ENCODE measurements at places on chromosomes 12 and 14.

DNA sequence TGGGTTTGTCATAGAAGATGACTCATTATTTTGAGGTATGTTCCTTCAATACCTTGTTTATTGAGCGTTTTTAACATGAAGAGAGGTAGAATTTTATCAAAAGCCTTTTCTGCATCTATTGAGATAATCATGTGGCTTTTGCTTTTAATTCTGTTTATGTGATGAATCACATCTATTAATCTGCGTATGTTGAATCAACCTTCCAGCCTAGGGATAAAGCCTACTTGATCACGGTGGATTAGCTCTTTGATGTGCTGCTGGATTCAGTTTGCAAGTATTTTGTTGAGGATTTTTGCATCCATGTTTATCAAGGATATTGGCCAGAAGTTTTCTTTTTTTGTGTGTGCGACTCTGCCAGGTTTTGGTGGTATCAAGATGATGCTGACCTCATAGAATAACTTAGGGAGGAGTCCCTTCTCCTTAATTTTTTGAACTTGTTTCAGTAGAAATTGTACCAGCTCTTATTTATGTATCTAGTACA is 602.6 kb downstream of the SNAPC1 start:
- DNase-seq, result no peak

DNA sequence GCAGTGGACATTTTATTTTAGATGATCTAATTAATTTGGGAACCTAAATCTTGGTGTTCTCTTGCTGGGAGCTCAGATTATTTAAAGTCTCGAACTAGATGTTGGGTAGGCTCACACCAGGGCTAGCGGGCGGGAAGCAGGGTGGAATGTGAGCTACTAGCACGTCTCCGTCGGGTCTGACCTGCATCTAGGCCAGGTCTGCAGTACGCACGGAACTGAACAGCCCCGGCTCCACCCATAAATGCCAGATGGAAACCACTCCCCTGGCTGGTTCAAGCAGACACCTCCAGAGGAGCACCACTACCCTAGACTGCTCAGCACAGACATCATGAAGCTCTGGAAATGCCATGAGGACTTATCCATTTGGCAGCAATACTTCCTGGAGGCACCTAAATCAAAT is 10.3 kb downstream of the ZNF605 start:
- no peak for DNase-seq

DNA sequence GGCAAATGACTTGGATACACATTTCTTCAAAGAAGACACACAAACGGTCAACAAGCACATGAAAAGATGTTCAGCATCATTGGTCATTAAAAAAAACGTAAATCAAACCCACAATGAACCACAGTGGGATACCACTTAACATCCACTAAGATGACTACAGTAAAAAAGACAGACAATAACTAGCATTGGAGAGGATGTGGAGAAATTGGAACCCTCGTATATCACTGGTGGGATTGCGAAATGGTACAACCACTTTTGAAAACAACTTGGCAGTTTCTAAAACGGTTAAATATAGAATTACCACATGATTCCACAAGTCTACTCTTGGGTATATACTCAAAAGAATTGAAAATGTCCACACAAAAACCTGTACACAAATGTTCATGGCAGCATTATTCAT is 25.2 kb upstream of the PPFIBP1 start:
- no peak for DNase-seq

DNA sequence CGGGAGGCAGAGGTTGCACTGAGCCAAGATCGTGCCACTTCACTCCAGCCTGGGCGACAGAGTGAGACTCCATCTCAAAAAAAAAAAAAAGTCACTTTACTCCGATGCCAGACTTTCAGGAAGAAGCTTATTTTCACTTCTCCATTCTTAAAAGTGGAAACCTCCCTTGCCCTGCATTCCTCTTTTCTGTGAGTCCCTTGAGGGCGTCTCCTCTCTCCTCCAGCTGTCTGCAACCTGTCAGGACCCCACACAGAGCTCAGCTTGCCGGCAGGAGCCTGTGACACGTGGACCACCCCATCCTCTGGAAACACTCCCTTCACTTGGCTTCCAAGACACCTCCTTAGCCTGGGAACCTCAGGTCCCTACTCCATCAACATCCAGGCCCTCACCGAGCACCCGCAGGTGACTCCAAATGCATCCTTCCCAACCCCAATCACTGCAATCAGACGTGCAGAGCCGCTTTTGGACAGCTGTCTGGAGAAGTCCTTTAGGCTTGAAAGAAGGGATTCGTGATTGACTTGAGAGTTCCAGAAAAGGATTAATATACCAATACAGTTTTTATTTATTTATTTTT is 34.3 kb downstream of the SLC15A4 start:
- no peak for DNase-seq

GRCh38 chr14:70601162-70601561 is 707 bp upstream of the MED6 start:
- no peak for DNase-seq

DNA sequence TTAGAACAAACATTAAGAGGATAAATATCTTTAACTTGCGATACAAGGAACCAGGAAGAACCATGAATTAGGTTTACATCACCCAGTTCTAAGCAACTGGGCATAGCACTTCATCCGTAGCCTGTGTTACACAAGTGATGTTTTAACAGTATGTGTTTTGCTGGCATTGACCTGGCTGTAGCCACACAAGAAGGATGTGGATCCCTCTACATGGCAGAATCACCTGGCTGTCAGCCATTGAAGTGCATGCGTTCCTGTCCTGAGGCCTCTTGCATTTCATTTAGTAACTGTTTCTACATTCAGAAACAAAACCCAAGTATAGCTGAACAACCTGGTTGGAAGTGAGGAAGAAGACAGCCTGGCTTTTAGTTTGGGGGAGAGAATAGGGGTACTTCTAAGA is 72.2 kb downstream of the TGFB3 start:
- DNase-seq, result no peak

DNA sequence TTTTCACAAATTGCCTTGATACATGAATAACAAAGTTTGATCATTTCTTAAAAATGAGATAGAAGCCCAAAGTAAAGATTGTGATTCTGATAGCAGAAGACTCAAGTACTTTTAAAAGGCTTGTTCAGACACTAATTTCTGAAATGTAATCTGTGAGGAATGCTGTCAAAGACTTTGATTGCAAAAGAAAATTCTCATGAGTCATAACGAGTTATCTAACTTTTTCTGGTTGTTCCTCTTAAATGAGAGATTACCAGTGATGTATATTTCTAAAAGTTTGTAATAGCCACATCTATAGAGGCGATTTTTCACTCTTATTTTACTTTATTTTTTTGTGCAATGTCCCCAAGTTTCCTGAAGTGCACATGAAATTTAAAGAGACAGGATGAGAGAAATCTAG is 7.0 kb downstream of the PYGL start:
- DNase-seq, result no peak

GRCh38 chr12:62957233-62957953 is 22.4 kb upstream of the PPM1H start:
- no peak for DNase-seq

- peak; percentile 45 for DNase-seq
These were observed 53.8 kb downstream of the SSH1 start for GRCh38 chr12:108803428-108804105.

DNA sequence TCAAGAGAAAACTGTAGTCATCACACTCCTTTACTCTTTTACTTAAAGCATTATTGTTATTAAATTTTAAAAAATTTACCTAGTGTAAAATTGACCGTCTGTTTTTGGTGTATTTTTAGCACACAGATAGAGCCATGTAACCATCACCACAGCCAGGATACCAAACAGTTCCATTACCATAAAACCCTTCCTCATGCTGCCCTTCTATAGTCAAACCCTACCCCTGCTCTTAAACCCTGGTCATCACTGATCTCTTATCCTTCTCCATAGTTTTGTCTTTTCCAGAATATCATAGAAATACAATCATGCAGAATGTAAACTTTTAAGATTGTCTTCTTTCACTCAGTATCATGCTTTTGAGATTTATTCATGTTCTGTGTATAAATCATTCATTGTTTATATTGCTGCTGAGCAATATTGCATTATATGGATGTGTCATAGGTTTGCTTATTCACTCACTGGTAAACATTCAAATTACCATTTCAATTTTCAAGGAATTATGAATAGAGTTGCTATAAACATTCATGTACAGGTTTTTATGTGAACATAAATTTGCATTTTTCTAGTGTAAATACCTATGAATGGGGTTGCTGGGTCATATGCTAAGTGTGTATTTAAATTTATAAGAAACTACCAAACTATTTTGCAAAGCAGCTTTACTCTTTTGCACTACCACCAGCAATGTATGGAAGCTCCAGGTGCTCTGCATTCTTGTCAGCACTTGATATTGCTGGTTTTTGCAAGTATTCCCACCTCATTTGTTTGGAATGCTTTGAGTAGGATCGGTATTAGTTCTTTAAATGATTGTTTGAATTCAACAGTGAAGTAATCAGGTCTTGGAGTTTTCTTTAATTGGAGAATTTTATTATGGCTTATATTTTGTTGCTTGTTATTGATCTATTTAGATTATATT is 125.5 kb downstream of the LMNTD1 start:
- no peak for DNase-seq

DNA sequence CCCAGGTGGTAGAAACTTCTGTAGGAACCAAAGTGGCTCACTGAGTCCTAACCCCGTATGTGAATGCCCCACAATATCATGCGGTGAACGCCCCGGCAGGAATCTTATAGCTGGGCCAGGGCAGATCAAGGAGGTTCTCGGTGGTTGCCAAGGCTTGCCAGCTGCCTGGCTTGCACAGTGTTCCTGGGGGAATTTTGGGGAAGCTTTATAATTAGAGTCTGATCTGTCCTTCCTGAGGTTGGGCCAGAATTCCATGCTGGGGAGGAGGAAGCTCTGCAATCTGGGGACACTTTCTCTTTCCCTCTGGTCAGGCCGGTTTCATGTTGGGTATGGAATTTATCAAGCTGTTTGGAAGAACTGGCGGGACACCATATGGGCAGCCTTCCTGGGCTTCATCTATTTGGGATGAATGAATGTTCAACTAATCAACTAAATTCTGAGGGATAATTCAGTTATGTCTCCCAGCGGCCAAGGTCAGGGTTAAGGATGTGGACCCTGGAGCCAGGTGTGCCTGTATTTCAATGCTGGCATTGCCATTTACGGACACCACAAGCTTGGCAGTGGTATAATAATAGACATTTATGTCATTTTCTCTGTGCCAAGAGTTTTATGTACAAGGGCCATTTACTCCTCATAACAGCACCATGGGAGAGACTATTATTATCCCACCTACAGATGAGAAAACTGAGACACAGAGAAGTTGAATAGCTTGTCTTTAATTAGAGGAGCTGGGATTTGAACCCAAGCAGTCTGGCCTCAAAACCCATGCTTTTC is 54.3 kb downstream of the SVOP start:
- no peak for DNase-seq

GRCh38 chr12:9701380-9702154 is 31.3 kb downstream of the CLECL1 start:
- no peak for DNase-seq

- no peak for DNase-seq
These were observed 399.2 kb downstream of the VRK1 start for GRCh38 chr14:97196336-97196735.

GRCh38 chr14:95291859-95292542 is 27.7 kb downstream of the CLMN start:
- DNase-seq, result no peak

DNA sequence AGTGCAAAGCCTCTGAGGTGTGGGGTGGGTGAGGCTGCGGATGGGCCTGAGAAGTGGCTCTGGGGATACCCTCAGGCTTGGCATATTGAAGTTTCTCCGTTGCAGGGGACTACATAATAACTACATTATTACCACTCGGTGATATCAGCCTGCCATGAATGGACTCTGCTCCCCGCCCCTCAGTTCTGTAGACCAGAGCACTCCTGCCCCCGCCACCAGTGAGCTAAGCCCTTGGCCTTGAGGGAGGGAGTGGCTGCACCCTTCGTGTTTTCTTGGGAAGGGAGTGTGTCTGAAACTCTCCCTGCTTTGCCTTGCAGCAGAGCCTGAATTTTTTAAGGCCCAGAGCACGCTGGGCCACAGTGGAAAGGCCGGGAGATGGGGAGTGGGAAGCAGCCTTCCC is 1.7 kb downstream of the ORAI1 start:
- no peak for DNase-seq

GRCh38 chr14:100860556-100861187 is 34.8 kb downstream of the MEG3 start:
- no peak for DNase-seq

DNA sequence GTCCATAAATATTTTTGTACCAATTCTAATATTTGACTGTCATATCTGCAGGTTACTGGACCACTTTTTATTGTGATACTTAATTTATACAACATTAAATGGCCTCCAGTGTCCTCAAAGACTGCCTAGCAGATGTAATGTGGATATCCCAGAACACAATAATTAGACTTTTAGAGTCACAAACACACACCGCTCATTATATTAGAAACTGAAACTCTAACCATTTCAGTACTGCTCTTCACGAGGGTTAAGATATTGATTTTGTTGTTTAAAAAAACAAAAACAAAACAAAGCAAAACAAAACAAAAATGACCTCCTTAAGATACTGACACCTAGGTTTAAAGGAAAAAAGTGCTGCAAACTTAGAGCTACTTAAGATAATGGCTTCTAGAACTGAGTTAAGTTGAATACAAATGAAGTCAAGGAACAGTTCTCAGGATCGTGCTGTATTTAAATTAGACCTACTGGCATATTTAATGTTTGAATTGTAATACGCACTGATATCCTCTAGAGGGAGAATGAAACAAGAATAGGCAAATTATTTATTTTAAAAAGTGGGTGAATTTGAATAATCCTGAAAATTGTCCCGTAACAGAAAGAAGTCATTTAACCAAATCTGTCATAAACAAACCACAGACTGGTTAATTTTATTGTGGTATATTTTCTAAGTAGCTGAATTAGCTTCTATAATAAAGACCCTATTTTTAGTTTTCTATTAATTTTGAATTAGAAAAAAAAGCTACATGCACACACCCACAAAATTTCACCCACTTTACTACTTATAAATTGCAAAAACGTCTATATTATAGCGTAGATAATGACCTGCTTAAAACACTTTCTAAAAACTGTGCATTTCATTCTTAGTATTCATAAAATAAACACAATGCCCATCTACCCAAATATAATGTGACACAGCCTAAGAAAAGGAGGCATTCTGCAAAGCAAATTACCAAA is 395.2 kb upstream of the DCN start:
- no peak for DNase-seq

GRCh38 chr14:33908540-33909223 is 42.2 kb downstream of the EGLN3 start:
- DNase-seq, result no peak

DNA sequence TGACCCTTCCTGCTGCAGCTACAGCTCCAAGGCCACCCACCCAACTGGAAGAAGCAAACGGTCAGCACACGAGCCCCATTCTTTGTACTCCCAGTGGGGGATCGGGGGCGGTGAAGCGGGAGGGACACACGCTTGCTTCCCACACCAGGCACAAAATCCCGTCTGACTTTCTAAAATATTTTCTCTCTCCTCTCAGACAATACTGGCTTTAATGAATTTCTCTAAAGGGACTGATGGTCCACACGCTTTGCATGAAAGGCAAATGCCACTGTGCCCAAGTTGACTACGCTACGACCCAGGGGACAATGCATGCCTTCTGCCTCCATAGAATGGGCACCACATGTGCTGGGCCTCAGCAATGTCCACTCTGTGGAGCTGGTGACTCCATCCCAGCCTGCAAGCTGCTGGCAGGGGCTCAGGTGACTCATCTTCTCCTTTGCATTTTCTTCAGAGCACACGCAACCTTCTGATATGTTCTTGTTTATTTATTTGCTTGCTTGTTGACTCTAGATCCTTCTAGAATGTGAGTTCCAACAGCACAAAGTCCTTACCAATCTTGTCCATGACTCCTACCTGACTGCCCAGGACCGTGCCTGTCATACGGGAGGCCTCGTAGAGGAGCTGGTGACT is 15.6 kb downstream of the SYNE3 start:
- no peak for DNase-seq

Data from activated T-helper 1 cell treated with anti-CD3 and anti-CD28 coated beads, Interleukin-2, amount 50 U/mL, for 16 hours (primary cell).